ENCODE measurements at places on chromosomes 7 and 10.

DNA sequence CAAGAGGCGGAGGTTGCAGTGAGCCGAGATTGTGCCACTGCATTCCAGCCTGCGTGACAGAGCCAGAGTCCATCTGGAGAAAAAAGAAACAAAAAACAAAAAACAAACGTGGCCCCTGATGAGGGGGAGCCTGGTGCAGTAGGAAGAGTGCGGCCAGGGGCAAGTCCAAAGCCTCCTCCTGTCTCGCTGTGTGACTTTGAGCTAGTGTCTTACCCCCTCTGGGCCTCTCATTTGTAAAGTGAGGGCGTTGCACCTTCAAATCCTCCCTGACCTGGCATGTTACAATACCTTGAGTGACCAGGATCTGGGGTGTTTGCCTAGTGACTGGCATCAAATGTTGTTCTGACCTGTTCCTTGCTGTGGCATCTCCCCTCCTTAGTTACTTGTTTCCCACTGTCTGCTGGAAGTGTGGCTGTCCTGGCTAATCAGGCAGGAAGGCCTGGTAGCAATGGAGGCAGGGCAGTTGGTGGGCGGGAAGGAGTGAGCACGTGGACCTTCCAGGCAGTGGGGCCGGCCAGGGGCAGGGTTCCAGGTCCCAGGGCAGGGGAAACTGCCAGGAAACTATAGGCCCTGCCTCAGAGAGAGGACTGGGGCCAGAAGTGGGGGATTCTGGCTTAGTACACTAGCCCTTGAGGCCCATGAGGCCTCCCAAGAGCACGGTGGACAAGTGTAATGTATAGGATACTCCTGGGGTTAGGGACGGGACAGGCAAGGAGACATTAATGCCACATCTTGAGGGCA, 24.5 kb upstream of the GOLGA7B start:
- no peak for DNase-seq

DNA sequence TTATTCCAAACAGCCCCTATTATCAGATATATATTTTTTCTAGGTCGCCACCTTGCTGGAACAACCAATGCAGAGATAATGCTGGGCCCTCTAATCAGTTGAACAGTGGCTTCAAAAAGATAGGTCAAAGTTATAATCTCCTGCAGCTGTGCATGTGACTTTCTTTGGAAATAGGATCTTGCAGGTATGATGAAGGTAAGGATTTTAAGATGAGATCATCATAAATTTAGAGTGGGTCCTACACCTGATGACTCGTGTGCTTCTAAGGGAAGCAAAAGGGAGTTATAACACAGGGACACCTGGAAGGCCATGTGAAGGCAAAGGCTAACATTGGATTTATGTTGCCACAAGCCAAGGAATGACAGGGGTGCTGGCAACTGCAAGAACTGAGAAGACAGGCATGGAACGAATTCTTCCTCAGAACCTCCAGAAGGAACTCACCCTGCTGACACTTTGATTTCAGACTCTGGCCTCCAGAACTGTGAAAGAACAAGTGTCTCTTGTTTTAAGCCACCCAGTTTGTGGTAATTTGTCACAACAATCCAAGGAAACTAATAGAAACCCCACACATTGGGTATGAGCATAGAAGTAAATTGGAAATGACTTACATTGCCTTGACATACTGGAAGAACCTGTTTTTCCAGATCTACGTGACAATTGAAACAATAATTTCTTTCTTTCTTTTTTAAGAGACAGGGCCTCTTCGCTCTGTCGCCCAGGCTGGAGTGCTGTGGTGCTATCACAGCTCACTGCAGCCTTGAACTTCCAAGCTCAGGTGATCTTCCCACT, 34.4 kb downstream of the CCDC71L start:
- DNase-seq, result no peak

DNA sequence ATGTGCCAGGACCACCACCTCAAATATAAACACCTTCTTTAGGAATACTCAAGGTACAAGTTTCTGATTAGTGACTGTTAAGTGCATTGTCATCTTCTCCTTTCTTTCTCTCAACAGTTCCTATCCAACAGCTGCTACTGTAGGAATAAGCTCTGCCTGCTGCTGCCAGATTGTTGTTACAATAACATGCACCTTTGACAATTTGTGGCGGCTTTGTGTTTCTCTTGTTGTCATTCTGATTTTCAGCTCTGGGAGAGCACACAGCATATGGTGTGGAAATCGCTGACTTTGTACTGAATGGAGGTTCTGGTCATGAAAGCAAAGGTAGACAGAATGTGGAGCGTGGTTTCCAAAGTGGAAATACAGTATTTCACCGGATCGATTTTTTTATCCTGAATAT, 182.8 kb downstream of the SEC23IP start:
- no peak for DNase-seq

GRCh38 chr10:110502072-110502845, 4.6 kb downstream of the DUSP5 start:
- DNase-seq, result no peak

GRCh38 chr10:57262892-57263291, 901.8 kb upstream of the ZWINT start:
- no peak for DNase-seq

DNA sequence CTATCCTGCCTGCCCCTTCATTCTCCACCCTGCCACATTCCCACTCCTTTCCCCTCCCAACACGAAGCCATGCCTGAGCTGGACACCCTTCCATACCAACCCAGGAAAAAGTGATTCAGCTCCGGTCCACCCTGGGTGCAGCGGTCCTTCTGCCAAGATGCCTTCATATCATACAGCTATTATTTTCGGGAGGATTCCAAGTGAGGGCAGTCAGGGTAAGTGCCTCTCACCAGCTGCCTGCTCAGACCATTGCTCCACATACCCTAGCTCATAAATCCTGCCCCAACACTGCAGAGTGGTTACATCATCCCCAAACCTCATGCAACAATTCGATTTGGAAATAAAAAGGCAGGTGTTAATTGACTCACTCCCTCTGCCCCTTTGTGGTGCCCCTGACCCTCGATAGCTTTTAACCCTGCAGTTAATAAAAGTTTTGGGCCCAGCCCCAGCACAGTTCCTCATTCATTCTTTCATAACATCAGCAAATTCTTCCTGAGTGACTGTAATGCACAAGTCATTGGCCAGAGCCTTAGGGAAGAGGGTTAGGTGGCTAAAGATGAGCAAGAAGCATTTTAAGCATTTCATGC, 42.6 kb downstream of the ZNF503 start:
- DNase-seq, result no peak

GRCh38 chr7:99784007-99784406, at the start of gene CYP3A4:
Gene CYP3A4 (minus strand): TSS chr7:99784184. CDS start chr7:99784081, 103 bp downstream.
- no peak for DNase-seq

- DNase-seq, result no peak
Observed at GRCh38 chr10:22704942-22705341, 9.4 kb downstream of the PIP4K2A start.

GRCh38 chr10:9781666-9782065, 1236.0 kb upstream of the CELF2 start:
- DNase-seq, result no peak

DNA sequence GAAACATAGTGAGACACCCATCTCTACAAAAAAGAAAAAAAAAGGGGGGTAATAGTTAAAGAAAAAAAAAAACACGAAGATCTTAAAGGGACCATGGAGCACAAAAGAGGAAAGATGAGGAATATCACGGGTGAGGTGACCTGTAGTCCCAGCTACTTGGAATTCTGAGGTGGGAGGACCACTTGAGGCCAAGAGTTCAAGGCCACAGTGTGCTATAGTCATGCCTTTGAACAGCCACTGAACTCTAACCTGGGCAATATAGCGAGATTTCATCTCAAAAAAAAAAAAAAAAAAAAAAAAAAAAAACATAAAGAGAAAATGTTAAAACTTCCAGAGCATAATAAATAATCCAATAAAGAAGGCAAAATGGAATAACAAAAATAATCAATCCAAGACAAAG, 23.6 kb downstream of the AKR1D1 start:
- no peak for DNase-seq

DNA sequence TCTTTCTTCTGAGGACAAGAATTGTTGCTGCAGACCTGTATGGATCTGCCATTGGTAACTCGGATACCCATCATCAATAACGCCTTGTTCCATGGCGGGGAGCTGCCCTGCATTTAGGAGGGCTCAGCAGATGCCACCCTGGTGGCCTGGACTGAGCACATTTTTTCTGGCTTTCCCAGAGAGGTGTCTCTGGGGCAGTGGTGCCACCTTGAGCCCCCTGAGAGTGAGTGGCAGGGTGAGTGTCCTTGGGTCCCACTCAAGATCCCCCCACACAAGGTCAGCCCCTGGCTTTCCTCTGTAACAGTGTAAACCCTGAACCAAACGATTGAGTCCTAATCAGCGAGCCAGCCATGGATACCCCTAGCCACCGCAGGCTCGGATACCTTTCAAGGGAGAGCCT, 258.6 kb downstream of the GLRX3 start:
- no peak for DNase-seq

- DNase-seq, result no peak
Observed at GRCh38 chr10:62233356-62234076, 35.1 kb downstream of the RTKN2 start.

GRCh38 chr7:30598121-30598876, 3.6 kb downstream of the GARS1 start:
- DNase-seq, result no peak

GRCh38 chr7:77537136-77537777, at the start of gene PTPN12:
Gene PTPN12 (plus strand): TSS chr7:77537295. CDS start chr7:77537547, 252 bp downstream.
- no peak for DNase-seq

- no peak for DNase-seq
Observed at GRCh38 chr7:99699946-99700345, 20.1 kb upstream of the CYP3A5 start.

- DNase-seq, result no peak
Observed at GRCh38 chr7:35645691-35646090, 49.2 kb downstream of the HERPUD2 start.
